ENCODE measurements at places on chromosomes 1 and 21. TPM values are rescaled to one million over a fixed set of nuclear protein-coding genes. Genes with fewer than 3 reads are reported as not detected.

HSD3B2 gene
- not detected for total RNA-seq

ADAMTSL4 gene
- not detected for total RNA-seq

KCNJ15 gene
- total RNA-seq = not detected

CLCA1 gene
- total RNA-seq = not detected

OR2W3 gene
- total RNA-seq = not detected

LAX1 gene
- not detected for total RNA-seq

LHX8 gene
- not detected for total RNA-seq

XCL1 gene
- not detected for total RNA-seq

RBP7 gene
- total RNA-seq = not detected

- DNase-seq = no peak
Observed at GRCh38 chr1:90902672-90903071, 119.2 kb downstream of the ZNF644 start.

DNA sequence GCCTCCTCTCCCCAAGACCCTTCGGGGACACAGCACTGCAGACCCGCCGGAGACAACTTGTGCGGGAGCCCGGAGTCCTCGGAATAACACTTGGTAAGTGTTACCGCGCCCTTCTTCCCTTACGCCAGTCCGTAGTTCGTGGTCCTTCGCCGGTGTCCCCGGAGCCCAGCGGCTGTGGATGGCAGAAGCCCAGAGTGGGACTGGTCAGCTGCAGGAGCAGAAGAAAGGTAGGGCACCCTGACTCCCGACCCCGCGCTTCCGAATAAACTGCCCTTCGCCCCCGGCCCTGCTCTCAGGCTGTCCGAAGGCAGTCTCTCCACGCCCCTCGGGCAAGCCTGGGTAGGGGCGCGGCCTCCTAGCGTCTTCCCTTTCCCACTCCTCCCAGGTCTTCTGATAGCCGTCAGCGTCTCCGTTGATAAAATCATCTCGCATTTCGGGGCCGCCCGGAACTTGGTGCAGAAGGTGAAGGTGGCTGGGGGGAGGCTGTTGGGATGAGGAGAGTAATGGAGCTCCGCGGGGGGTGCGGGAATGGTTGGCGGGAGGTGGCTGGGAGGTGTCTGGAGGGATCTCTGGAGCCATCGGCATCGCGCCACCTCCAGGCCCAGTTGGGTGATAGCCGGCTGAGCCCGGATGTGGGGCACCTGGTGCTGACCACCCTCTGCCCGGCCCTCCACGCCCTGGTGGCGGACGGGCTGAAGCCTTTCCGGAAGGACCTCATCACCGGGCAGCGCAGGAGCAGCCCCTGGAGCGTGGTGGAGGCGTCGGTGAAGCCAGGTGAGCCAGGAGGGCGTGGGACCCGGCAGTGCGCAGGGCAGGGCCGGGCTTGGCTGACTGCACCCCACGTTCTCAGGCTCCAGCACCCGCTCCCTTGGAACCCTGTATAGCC, 4.3 kb downstream of the RUSC1 start:
- DNase-seq = peak; percentile 82

GRCh38 chr1:83593073-83593472, 405.9 kb downstream of the TTLL7 start:
- no peak for DNase-seq

GRCh38 chr1:116374353-116375147, 1.5 kb downstream of the ATP1A1 start:
- DNase-seq = peak; percentile 24

DNA sequence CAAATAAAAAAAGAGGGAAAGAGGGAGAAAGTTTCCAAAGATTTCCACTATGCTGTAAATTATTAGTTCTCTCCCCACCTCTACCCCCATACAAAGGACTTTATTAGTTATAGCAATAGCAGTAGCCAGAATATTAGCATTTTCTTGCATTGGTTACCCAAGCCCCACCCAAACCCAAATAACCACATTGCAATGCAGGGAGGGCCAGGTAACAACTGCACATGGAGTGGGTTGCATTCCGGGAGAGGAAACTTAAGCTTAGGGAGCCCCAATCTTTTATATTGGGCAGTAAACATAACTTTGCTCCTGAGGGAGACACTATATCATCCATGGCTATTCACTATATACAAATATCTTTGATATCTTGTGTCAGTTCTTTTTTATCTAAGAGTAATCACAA, 6.0 kb downstream of the ADIPOR1 start:
- peak; percentile 52 for DNase-seq

DNA sequence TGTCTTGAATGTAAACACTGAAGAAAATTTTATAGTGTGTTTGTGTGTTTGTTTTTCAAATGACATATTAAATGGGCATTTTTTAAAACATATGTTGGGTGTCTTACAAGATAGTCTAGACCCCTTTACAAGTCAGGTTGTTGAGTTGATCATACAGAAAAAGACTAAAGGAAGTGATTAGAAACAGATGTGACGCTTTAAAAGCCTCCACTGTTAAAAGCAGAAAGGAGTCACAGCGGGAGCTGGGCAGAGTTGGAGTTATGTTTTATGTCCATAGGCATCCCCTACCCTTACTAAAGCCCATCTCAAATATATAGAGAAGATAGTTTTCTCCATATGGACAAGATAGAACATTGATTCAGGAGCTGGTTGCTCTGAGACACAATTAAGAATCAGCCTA, 393.9 kb downstream of the PLPP3 start:
- DNase-seq = no peak

DNA sequence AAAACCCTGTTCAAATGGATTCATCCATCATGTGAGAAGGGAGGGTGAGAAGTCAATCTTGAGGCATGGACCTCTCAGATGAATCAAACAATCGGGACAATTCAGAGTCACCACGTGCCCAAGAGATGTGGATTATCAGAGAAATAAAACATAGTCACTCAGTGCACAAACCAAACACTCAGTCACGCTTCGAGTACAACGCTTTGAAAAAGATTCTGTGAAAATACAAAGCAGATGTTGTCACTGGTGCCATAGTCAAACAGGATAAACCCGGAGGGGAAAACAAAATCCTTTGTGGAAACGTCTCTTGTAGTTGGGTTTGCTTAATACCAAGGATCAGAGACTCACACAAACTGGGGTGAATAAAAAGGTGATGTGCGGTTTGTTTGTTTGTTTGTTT, 188.4 kb downstream of the RRAGC start:
- no peak for DNase-seq

- no peak for DNase-seq
Observed at GRCh38 chr1:101316256-101316655, 79.4 kb downstream of the S1PR1 start.

- peak; percentile 30 for DNase-seq
Observed at GRCh38 chr1:1462318-1462966, 9.1 kb upstream of the ATAD3B start.

GRCh38 chr1:32339363-32339978, 3.4 kb upstream of the MARCKSL1 start:
- DNase-seq = no peak

DNA sequence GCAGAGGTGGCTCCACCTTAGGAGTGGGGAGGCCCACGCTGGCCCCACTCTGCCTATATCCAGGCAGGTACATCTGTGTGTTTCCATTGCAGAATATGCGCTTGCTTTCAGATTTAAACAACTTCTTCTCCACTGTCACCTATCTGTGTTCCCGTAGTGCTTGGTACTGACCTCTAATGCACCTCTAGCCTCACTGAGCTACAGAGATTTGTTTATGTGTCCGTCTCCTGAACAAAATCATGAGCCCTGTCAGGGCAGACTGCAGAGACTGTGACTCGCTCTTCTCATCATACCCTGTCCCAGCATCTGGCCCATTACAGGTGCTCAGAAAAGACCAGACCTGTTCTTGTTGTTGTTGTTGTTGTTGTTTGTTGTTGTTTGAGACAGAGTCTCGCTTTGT, 14.5 kb upstream of the LRRC38 start:
- DNase-seq = no peak

- DNase-seq = no peak
Observed at GRCh38 chr1:3018576-3018975, 2.7 kb upstream of the ACTRT2 start.

DNA sequence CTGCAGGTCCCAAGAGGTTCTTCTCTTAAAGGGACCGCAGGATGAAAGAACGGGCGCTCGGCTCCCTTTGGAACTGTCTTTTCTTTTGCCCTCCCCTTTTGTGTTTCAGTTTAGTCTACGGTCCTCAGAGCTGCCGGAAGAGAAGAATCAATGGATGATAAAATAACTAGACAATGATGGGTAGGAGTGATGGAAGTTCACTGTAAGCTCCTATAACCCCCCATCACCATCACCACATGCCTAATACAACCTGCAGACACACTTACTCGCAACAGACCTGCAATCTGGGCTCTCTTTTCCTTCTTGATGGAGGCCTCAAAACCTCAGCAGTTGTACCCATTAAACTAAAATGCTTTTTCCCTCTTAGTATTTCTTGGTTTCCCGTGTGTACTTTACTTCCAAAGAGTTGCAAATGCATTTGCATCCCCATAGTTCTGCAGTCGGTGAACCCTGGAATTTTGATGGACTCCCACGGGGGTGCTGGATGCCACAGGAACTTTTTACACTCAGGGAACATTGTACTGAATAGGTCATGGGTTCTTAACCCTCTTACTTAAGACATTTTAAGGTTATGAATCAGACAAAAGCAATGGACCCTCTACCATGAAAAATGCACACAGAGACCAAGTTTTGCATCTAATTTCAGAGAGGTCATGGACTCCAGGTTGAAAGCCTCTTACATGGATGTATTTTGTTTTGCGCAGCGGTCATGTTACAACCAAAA, 633 bp upstream of the RFX5 start:
- no peak for DNase-seq

DNA sequence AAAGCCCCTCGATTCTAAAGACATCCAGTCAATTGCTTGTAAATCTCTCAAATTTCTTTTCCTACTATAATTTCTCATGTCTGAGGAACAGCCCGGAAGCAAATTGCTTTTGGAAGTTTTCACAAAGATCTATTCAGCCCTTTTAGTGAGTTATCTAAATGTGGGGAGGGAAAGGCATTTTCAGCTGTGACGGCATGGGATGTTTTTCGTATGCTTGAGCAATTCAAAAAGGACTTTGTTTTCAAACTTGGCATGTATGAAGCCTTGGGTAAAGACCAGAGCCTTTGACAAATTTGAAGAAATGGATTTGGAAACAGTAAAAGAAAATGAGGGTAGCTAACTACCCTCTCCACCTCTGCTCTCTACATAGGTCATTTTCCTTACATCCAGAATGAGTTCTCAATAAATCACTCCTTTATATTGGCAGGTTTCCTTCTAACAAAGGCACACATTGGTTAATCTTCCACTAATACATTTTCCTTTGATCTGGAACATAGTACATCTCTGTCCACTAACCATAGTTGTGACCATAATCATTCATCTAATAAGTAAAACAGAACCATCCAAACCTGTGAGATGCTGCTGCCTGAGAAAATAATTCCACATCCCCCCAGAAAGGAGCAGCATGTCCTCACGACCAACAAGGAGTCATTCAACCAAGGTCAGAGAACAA, 66.1 kb upstream of the ADAM30 start:
- DNase-seq = no peak

DNA sequence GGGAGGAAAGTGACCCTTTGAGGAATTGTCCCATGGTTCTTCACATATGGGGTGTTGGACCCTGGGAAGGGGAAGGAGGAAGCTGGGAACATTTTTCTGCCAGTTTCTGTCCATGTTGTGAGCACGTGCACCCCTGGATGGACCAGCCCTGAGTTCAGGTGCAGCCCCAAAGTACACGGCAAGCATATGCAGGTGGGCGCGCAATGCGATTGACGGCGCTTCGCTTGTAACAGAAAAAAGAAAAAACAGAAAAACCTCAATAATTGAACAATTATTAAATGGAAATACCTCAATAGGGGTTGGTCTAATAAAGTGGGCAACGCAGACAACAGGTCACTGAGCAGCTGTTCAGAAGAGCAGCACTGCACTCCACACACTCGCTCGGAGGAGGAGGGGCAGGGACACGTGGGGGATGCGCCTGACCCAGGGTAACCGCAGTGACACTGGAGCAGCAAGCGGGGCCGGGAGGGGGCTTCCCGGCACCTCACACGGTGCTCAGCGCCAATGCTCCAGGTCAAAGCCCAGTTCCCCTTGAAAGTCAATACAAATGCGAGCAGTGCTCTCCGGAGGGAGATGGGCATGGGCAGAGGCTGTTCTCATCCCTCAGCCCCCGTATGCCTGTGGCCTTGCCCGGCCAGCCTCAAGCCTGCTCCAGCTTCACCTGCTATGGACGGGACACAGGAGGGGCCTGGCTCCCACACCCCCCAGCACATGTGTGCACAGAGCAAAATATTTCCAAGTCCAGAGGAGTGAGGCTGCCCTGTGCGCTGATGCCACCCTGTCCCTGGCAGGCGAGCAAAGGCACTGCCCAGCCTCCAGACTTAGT, 6.6 kb upstream of the ACTRT2 start:
- DNase-seq = no peak
